ENCODE measurements at places on chromosomes 6 and 20.
A peak's percentile ranks its signal among the peaks of the same experiment; 100 is the strongest.

DNA sequence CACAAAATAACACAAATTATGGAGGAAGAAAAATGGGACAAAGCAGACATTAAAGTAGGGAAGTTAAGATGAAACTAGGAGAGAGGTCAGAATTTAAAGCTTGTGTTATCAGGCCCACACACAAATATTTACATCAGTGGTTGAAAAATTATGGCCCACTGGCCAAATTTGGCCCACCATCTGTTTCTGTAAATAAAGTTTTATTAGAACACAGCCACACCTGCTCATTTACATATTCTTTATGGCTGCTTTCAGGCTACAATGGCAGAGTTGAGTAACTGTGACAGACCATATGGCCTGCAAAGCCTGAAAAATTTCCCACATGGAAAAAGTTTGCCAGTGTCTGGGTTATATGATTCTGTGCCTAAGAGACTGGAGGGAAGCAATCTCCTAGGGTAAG, 49.0 kb downstream of the SLC22A23 start:
- DNase-seq, result no peak

- DNase-seq, result no peak
These were observed at the start of gene GNMT for GRCh38 chr6:42960243-42961019. GNMT (plus strand) TSS chr6:42960754; CDS start chr6:42960768, 14 bp downstream.

DNA sequence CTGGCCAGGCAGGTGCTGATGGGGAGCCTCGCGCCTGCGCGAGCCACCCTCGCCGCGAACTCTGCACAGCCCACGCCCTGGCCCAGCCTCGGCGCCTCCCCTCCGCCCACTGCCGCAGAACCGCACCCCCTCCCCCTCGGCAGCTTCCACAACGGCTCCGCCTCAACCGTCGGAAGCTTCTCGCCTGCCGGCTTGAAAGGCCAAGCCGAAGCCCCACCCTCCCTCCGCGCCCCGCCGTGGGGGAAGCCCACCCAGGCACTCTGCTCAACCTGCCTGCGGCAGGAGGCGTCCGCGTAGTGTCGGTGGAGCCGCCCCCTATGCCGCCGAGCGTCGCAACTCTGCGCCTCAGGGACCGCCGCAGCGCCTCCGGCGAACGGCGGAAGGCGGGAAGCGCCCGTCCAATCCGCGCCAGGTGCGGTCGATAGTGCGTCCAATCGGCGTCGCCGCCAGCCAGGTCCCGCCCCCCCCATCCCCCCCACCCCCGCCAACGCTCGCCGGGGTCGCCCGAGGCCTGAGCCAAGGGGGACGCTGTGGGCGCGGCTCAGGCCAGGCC, at the start of gene SYCP2:
TSS of gene SYCP2 (minus strand) at position 342 of the 553 bp plus-strand sequence. CDS start 11,224 bp downstream, outside the sequence.
- no peak for DNase-seq

GRCh38 chr6:30149858-30150550, 11.0 kb downstream of the TRIM10 start:
- no peak for DNase-seq

- DNase-seq, result no peak
These were observed 50.9 kb downstream of the TRMT6 start for GRCh38 chr20:5899444-5899843.

DNA sequence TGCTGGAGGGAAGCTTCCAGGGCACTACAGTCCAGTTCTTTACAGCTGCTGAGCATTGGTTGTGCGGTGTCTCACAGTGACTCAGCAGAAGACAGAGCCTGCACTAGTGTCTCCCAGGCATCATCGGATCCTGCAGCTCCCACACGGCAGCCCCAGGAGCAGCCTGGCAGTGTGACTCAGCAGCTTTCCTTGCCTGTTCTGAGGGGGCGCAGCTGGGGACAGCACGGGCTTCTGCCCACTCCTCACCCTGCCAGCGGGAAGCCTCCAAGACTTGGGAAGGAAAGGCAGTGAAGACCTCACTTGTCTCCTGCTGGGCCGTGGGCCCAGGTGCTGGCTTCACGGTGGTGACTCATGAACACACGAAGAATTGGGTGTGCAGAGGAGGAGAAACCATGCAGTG, 165.4 kb downstream of the SYNDIG1 start:
- peak; percentile 62 for DNase-seq

DNA sequence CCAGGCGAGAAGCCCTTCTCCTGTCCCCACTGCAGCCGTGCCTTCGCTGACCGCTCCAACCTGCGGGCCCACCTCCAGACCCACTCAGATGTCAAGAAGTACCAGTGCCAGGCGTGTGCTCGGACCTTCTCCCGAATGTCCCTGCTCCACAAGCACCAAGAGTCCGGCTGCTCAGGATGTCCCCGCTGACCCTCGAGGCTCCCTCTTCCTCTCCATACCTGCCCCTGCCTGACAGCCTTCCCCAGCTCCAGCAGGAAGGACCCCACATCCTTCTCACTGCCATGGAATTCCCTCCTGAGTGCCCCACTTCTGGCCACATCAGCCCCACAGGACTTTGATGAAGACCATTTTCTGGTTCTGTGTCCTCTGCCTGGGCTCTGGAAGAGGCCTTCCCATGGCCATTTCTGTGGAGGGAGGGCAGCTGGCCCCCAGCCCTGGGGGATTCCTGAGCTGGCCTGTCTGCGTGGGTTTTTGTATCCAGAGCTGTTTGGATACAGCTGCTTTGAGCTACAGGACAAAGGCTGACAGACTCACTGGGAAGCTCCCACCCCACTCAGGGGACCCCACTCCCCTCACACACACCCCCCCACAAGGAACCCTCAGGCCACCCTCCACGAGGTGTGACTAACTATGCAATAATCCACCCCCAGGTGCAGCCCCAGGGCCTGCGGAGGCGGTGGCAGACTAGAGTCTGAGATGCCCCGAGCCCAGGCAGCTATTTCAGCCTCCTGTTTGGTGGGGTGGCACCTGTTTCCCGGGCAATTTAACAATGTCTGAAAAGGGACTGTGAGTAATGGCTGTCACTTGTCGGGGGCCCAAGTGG, 5.3 kb downstream of the SNAI1 start:
- no peak for DNase-seq

GRCh38 chr20:35284267-35284991, at the start of gene EIF6:
EIF6 (minus strand) TSS chr20:35284772; CDS start chr20:35284487, 285 bp downstream.
- DNase-seq, result peak; percentile 89

GRCh38 chr6:20481281-20481680, 53.0 kb upstream of the CDKAL1 start:
- no peak for DNase-seq

- no peak for DNase-seq
These were observed 350.8 kb downstream of the RNGTT start for GRCh38 chr6:88612631-88613030.

- DNase-seq, result no peak
These were observed 98.8 kb downstream of the SLC35B3 start for GRCh38 chr6:8336406-8337057.

- no peak for DNase-seq
These were observed 16.1 kb downstream of the DYNLRB1 start for GRCh38 chr20:34532320-34532719.

- no peak for DNase-seq
These were observed 70.2 kb downstream of the CDH4 start for GRCh38 chr20:61322151-61322865.

DNA sequence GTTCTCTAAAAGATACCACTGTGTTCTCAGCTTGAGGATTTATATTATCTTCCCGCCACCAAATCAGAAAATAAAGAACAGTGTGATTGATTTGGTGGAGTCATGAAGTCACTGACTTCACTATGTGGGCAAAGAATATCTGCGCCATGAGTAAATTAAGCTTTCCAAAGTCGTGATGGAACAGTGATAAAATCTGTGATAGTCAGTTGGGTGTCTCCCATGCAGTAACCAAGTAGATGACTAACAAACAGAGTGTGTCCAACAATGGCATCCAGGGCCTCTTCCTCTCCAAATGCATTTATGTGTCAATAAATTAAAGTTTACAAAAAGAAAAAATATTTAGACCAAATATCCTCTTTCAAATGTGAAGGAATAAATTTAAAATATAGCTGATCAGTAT, 87.0 kb upstream of the DST start:
- no peak for DNase-seq

- DNase-seq, result no peak
These were observed 82.2 kb downstream of the CDYL start for GRCh38 chr6:4858194-4859015.

DNA sequence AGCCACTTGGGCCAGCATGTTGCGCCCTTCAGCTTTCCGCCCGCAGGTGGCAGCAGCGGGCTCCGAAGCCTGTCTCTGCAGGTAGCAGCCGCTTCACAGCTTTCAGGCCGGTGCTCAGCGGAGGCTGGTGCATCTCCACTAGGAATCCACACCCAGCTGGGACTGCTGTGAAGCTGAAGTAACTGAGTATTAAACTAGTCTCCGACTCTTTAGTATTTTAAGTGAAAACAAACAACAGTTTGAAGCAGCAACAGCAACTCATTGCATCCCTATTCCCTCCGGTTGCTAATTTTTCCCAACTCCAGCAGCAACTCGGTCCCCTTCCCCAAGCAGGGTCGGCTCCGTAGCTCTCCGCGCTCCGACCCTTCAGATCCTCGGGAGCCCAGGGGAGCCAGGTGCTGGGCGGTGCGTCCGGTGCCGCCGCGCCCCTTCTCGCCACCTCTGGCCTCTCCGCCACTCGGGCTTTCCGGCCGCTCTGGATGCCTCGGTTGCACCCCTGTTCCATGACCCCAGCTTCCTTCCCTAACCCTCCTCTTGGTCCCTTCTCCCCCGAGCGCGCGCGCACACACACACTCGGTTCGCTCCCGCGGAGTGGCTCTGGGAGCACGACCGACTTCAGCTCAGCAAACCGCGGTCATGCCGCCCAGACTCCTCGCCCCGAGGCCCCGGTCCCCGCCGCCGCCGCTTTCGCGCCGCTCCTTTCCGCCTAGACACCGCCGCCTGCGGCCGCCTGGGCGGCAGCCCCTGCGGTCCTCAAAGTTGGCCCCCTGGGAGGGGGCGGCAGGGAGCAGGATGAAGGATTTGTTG, 765 bp upstream of the NKAIN2 start:
- peak; percentile 78 for DNase-seq

- no peak for DNase-seq
These were observed at the start of gene PPP1R3G for GRCh38 chr6:5084781-5085647. PPP1R3G (plus strand) TSS chr6:5085341; CDS start chr6:5085486, 145 bp downstream.

DNA sequence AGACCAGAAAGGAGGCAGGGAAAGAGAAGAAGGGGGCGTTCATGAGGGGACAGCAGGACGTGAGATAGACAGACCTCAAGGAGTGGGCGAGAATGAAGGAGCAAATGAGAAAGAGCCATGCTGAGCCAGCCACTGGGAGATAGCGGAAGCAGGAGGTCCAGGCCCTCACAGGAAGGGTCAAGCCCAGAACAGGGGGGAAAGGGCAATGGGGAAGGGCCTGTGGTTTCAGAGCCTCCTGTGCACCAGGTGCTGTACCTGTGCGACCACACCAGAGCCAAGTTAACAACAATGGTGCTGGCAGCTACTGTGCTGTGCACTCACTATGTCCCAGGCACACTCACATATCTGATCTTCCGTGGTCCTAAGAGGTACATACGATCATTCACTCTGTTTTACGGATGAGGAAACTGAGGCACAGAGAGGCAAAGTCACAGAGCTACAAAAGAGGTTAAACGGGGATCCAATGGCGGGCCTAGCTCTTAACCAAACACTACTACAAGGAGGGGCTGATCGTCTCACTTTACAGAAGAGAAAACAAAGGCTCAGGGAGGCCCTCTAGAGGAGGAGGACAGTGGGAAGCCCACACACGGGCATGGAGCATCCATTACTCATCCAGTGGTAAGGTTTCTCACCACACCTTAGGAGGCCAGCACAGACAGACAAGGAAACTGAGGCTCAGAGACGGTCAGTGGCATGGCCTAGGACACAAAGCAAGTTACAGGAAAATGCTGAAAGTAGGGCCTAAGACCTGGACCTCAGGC, 129.1 kb downstream of the PREX1 start:
- no peak for DNase-seq

- DNase-seq, result no peak
These were observed 2.3 kb upstream of the ME1 start for GRCh38 chr6:83433177-83433576.

DNA sequence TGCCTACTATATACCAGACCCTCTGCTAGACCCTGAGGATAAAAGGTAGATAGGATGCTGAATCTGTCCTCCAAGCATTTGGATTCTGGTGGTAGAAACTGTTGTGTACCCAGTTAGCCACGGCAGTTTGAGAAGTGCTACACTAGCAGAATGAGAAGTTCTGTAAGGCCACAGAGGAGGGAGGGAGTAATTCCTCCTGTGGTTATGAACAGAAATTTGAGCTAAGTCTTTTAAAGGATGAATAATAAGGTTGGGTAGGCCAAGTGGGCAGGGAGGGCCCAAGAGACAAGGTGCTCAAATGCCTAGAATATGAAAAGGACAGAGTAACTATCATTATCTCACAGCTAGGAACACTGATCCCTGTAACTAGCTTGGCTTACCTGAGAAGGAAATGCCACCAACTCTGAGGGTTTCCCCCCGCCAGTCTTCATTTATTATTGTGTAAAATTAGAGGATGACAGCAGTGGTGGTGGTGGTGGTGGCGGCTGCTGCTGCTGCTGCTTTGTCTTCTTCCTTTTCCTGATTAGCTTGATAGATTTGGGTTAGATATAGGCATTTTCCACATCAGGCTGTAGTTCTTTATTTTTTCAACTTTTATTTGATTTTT, 243.3 kb downstream of the PRL start:
- no peak for DNase-seq

DNA sequence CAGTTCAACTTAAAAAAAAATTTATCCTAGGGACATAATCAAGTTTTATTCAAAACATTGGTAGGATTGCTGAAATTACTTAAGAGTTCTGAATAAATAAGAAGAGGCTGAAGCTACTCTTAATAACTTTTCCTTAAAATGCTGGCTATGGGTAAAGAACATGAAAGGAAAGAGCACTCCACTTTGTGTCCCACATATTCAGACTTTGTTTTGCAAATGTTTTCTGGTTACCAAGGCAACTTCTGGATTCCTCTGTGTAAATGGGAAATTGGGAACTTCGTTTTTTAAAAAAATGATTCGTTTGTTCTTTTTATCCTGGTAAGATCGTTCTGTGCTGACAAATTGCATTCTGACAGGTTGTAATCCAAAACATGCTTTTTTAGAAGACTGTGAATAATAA, 115.0 kb downstream of the KIF6 start:
- no peak for DNase-seq

DNA sequence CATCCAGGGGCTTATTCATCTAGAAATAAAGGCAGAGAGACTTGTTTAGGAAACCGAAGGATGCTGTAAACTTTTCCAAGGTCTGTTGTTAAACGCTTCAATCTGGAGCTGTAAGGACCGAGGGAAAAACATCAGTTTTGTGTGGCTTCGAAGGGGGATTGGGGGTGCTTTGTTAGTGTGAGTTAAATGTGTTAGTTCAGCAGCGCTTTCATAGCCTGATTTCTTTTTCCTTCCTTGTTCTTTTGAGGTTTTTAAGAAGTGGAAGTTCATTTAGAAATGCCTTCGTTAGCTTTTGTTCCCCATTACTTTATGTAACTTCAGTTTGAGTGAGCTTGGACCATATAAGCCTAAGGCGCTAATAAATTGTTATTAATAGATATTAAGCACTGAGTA, 1.5 kb downstream of the ANKS1A start:
- no peak for DNase-seq

DNA sequence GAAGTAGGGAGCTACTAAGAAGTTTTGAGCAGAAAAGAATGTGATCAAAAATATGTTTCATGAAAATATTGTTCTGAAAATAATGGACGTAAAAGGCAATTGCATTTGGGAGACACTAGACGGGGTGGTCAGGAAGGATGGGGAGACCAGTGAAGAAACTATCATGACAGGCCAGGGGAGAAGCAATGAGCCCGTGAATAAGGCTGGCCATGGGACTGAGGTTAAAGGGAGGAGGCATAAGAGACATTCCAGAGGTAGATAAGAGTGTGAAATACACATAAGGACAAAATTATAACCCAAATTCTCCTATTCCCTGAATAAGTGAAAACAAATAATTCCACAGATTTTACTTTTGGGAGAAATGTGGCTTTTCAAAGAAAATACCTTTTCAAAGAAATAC, 51.7 kb downstream of the MARCKS start:
- DNase-seq, result no peak

- no peak for DNase-seq
These were observed 1.4 kb upstream of the PRDM13 start for GRCh38 chr6:99605074-99605734.
